ENCODE measurements at places on chromosomes 4 and X. TPM values are rescaled to one million over a fixed set of nuclear protein-coding genes. Genes with fewer than 3 reads are reported as not detected.
A peak's percentile ranks its signal among the peaks of the same experiment; 100 is the strongest.

DNA sequence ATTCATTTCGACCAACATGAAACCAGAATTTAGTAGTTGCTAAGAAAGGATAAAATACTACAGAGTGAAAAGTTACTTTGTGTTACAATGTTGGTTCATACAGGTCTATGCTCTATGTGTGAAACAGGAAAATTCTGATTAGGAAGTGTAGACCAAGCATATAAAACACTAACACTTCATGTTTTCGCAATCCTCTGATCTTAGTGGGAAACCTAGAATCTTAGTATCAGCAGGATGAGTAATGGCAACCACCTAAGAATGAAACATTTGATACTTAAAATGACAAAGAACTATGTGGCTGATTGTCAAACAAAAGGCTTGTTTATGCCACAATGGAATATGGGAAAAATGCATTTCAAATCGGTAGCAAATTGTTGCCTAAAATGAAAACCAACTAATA is 116.1 kb downstream of the AMMECR1 start:
- no peak overlapping the region for H3K4me3 ChIP-seq
- H3K4me1 ChIP-seq, result peaks cover 5% of the 10 kb centered on the region
- H3K27ac ChIP-seq, result no peak overlapping the region
- no peak for DNase-seq
- peaks cover 7% of the 10 kb centered on the region for H3K36me3 ChIP-seq

DNA sequence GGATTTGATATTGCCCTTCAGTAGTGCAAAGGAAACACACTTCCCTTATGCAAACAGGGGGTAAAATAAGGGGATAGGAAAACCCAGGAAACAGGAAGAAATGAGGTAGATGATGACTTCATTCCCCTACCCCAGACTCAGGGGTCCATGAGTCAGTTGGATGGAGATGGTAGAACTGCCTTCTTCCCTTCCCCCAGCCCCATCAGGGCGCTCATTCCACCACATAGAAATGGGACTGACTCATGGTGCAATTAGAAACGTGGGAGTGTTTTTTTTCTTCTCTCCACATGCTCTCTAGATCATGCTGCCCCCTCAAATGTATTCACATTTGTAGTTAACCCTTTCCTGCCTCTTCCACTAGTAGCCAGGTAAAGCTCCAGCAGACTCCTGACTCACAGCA is 23.1 kb upstream of the ARMCX2 start:
- H3K4me3 ChIP-seq, result no peak overlapping the region
- no peak overlapping the region for H3K27ac ChIP-seq
- H3K36me3 ChIP-seq, result no peaks in the 10 kb centered on the region
- H3K4me1 ChIP-seq, result no peaks in the 10 kb centered on the region

- peak; percentile 36 for DNase-seq
- H3K4me3 ChIP-seq, result no peak overlapping the region
- H3K27me3 ChIP-seq, result no peaks in the 10 kb centered on the region
- no peaks in the 10 kb centered on the region for H3K4me1 ChIP-seq
Measured at GRCh38 chrX:23317799-23318724, 16.6 kb upstream of the PTCHD1 start.

- H3K36me3 ChIP-seq, result no peaks in the 10 kb centered on the region
- H3K27me3 ChIP-seq, result no peaks in the 10 kb centered on the region
- H3K27ac ChIP-seq, result no peak overlapping the region
Measured at GRCh38 chrX:22325096-22325495, 52.4 kb downstream of the CBLL2 start.

DNA sequence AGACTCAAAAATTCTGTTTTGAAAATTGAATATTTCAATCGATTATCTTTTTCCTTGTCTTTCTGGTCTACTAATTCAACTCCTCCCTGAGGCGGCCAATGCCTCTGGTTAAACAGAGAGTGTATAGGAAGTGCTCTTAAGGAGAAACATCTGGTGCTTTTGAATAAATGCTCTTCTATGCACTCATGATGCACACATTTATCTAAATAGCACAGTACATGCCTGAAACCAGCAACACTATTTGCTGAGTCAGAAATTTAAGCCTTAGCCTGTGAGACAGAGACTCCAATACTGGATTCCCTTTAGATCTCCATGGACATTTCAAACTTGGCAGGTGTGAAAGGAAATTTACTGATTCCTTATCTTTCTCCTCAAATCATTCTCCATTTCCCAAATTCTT is 118.6 kb downstream of the SLIT2 start:
- H3K36me3 ChIP-seq, result no peaks in the 10 kb centered on the region
- no peak for DNase-seq
- no peak overlapping the region for H3K4me3 ChIP-seq
- H3K4me1 ChIP-seq, result no peaks in the 10 kb centered on the region
- no peak overlapping the region for H3K27ac ChIP-seq
- no peaks in the 10 kb centered on the region for H3K27me3 ChIP-seq

GRCh38 chrX:20116577-20117240 is at the start of gene MAP7D2:
TSS of gene MAP7D2 (minus strand) at chrX:20116907. CDS start at chrX:20116879, 28 bp downstream.
- H3K27ac ChIP-seq, result no peak within 1 kb of the TSS
- H3K36me3 ChIP-seq, result no peaks in the 10 kb centered on the region

- no peaks in the 10 kb centered on the region for H3K27me3 ChIP-seq
- peaks cover 14% of the 10 kb centered on the region for H3K4me1 ChIP-seq
- no peak overlapping the region for H3K4me3 ChIP-seq
- no peak overlapping the region for H3K27ac ChIP-seq
- no peaks in the 10 kb centered on the region for H3K36me3 ChIP-seq
Measured at GRCh38 chrX:57282568-57282967, 3.9 kb upstream of the FAAH2 start.

GRCh38 chrX:1720836-1721235 is 106.0 kb downstream of the ASMT start:
- H3K27ac ChIP-seq, result no peak overlapping the region
- DNase-seq, result no peak
- H3K36me3 ChIP-seq, result peaks cover 8% of the 10 kb centered on the region
- H3K4me1 ChIP-seq, result no peaks in the 10 kb centered on the region

GRCh38 chr4:154503598-154503997 is 12.0 kb upstream of the DCHS2 start:
- no peak overlapping the region for H3K27ac ChIP-seq
- no peaks in the 10 kb centered on the region for H3K36me3 ChIP-seq
- H3K4me3 ChIP-seq, result no peak overlapping the region
- no peaks in the 10 kb centered on the region for H3K4me1 ChIP-seq

- H3K4me3 ChIP-seq, result no peak overlapping the region
- no peaks in the 10 kb centered on the region for H3K36me3 ChIP-seq
- no peaks in the 10 kb centered on the region for H3K4me1 ChIP-seq
- DNase-seq, result no peak
Measured at GRCh38 chr4:175646802-175647201, 165.3 kb downstream of the GPM6A start.

DNA sequence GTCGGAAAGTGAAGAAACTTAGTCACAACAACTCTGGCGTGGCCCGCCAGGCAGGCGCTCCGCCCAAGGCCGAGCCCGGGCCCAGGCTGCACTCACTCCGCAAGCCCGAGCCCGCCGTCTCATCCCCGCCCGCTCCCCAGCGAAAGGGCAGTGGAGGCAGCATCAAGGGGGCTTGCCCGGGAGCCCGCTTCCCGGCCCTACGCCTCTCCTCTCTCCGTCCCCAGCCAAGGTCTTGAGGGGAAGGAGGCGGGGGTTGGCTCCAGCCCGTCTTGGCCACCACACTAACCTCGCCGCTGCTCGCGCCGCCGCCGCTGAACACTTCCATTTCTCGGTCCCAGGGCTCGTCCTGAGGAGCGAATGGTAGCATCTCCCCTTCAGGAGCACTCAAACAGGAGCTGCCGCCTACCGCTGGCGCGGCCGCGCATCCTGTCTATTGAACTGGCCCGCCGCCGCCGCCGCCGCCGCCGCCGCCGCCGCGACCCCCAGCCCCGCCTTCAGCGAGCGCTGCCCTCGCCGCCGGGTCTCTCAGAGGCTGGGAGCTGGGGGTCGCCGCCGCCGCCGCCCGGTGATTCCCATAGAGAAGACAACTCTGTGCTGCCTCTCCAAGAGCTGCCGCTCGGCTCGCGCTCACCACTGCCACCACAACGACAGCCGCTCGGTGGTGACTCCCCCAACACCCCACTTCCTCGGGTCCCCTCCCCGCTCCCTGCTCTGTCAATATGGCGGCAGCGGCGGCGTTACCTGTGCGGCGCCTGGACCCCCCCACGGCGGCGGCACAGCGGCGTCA is at the start of gene RPS6KA6:
Gene RPS6KA6, minus strand, starts transcription at position 667 of the 787 bp plus-strand sequence. Its CDS starts 300 bp downstream, at position 367.
- H3K4me1 ChIP-seq, result no peaks in the 10 kb centered on the region
- H3K36me3 ChIP-seq, result no peaks in the 10 kb centered on the region
- H3K27ac ChIP-seq, result no peak within 1 kb of the TSS

GRCh38 chr4:32499171-32499570 is 1779.0 kb downstream of the PCDH7 start:
- no peaks in the 10 kb centered on the region for H3K27me3 ChIP-seq
- no peaks in the 10 kb centered on the region for H3K36me3 ChIP-seq
- H3K4me3 ChIP-seq, result no peak overlapping the region
- DNase-seq, result no peak

GRCh38 chrX:150476164-150476699 is 92.2 kb upstream of the MTM1 start:
- DNase-seq, result no peak
- peaks cover 41% of the 10 kb centered on the region for H3K4me1 ChIP-seq
- H3K27me3 ChIP-seq, result no peaks in the 10 kb centered on the region
- H3K4me3 ChIP-seq, result no peak overlapping the region

DNA sequence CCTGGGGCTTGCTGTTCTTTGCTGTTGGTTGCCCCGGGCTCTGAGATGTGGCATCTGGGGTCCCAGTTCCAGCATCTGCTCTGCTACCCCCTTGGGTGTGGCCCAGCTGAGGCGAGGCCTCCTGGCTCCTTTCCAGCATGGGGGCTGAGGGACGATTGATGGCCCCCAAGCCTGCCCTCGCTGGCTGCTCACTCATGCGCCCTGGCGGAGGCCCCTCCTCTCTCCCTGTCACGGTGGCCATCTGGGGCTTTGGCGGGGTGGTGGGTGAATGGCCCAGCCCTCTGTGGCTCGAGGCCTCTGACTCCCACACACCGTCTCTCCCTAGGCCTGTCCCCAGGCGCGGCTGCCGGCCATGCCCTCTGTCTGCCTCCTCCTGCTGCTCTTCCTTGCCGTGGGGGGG is 1.8 kb downstream of the PLXNA3 start:
- H3K4me1 ChIP-seq, result peaks cover 18% of the 10 kb centered on the region
- peaks cover 9% of the 10 kb centered on the region for H3K36me3 ChIP-seq
- no peak overlapping the region for H3K27ac ChIP-seq
- H3K27me3 ChIP-seq, result no peaks in the 10 kb centered on the region
- H3K4me3 ChIP-seq, result peak overlapping the region; percentile 80
- DNase-seq, result no peak

DNA sequence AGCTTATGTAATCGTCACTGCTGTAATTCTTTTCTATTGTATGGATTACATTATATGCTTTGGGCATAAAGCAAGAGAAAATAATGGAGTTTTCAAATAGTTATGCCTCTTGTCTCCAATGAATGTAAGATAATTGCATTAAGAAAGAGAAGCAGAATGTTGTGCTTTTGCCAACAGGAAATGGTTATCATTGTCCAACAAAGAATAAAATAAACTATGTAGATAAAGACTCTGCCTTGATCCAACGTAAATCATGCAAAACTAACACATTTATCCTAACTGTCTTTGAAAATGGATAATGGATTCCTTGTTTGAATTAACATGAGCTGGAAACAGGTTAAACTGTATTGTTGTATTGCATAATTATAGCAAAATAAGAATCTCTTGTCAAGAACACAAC is 1709.0 kb downstream of the PCDH7 start:
- no peak overlapping the region for H3K27ac ChIP-seq
- no peaks in the 10 kb centered on the region for H3K36me3 ChIP-seq
- H3K4me3 ChIP-seq, result no peak overlapping the region
- H3K27me3 ChIP-seq, result no peaks in the 10 kb centered on the region
- DNase-seq, result no peak

- no peaks in the 10 kb centered on the region for H3K4me1 ChIP-seq
- H3K27me3 ChIP-seq, result no peaks in the 10 kb centered on the region
- no peak overlapping the region for H3K27ac ChIP-seq
- no peak for DNase-seq
Measured at GRCh38 chr4:147928400-147928799, 196.5 kb downstream of the ARHGAP10 start.

- H3K27me3 ChIP-seq, result no peaks in the 10 kb centered on the region
- no peaks in the 10 kb centered on the region for H3K4me1 ChIP-seq
- no peak for DNase-seq
- no peak overlapping the region for H3K27ac ChIP-seq
- no peaks in the 10 kb centered on the region for H3K36me3 ChIP-seq
Measured at GRCh38 chrX:80293354-80293753, 126.9 kb upstream of the TENT5D start.

DNA sequence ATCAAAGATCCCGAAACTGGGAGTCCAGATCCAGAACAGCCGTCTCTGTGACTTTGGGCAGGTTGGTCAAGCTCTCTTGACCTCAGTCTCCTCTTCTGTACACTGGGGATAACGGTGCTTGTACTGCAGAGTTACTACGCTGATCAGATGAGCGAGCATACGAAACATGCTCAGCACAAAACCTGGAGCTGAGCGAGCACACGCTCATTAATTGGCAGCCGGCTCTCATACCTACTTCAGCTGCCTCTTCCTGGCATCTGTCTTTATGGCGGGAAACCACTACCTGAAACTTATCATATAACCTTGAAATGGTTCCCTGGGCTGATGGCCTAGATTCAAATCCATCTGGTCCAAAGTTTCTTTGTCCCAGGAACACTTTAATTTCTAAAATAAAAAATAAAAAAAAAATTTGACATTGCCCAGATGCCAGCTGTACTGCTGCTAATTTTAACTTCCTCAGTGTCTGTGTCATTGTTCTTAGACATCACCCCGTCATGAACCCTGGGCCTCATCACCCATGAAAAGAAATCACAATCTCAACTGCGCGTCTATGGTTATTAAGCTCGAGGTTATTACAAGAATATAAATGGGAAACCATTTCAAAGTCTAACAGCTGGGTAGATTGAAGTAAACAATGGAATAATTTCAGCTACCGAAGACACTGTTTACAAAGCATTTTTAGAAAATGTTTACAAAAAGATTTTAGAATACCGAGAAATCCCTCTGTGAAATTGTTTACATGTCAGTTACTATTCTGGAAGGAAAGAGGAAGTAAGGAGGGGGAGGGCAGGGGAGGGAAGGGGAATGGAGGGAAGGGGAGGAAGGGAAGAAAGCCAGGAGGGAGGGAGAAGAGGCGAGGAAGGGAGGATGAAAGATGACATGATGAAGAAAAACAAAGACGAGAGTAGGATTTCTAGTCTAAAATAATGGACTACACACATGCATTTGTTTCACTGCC is 49.0 kb downstream of the CRMP1 start:
- H3K4me3 ChIP-seq, result no peak overlapping the region
- no peaks in the 10 kb centered on the region for H3K36me3 ChIP-seq
- no peak overlapping the region for H3K27ac ChIP-seq
- H3K27me3 ChIP-seq, result peaks cover 2% of the 10 kb centered on the region
- no peak for DNase-seq
- H3K4me1 ChIP-seq, result no peaks in the 10 kb centered on the region

DNA sequence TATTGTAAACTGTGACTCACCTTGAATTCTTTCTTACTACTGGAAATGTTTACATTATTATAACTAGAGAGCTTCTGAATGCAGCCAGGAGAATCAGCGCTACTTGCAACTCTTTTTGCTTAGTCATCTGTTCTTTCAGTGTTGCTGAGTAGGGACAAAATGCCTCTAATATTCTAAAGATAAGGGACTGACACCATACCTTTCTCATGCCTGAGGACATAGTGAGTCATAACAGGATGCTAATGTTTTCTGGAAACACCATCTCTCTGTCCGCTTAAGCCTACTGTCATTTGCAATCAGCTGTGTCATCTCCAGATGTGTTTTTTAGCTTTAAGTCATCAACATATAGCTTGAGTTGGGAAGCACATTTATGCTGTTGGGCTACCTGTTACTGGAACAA is 108.3 kb downstream of the QRFPR start:
- H3K36me3 ChIP-seq, result no peaks in the 10 kb centered on the region
- H3K4me3 ChIP-seq, result no peak overlapping the region

GABRG1 gene
- total RNA-seq, result not detected

NLGN3 gene
- 0.74 TPM for total RNA-seq

MAGEA11 gene
- total RNA-seq, result not detected

CXorf65 gene
- total RNA-seq, result 12.7 TPM

SOWAHB gene
- not detected for total RNA-seq

ANXA5 gene
- total RNA-seq, result 145 TPM

TRIM75 gene
- not detected for total RNA-seq

PPP1R2C gene
- not detected for total RNA-seq

PAGE2 gene
- total RNA-seq, result not detected

C4orf36 gene
- total RNA-seq, result 0.37 TPM
